ENCODE measurements at places on chromosomes 6 and 20.

DNA sequence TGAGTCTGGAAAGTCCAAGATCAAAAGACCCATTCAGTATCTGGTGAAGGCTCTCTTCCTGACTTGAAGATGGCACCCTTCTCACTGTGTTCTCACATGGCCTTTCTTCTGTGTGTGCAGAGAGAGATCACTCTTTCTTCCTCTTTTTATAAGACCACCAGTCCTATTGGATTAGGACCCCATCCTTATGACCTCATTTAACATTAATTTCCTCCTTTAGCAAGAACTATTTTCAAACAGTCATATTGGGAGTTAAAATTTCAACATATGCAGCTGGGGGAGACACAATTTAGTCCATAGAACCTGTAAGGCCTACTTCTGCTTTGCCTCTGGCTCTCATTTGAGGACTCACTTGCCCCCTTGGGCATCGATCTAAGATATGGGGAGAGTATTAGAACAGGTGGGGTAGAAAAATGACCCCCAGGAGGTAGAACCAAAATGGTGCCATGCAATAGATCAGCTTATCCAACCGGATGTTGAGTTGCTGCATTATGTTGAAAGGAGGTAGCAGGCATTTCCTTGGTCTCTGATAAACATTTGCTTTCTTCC lies 78.4 kb upstream of the ATXN1 start:
- DNase-seq, result no peak

GRCh38 chr6:11514672-11515071 lies 22.9 kb upstream of the TMEM170B start:
- no peak for DNase-seq

GRCh38 chr20:19781235-19781634 lies 23.2 kb downstream of the RIN2 start:
- DNase-seq, result no peak

DNA sequence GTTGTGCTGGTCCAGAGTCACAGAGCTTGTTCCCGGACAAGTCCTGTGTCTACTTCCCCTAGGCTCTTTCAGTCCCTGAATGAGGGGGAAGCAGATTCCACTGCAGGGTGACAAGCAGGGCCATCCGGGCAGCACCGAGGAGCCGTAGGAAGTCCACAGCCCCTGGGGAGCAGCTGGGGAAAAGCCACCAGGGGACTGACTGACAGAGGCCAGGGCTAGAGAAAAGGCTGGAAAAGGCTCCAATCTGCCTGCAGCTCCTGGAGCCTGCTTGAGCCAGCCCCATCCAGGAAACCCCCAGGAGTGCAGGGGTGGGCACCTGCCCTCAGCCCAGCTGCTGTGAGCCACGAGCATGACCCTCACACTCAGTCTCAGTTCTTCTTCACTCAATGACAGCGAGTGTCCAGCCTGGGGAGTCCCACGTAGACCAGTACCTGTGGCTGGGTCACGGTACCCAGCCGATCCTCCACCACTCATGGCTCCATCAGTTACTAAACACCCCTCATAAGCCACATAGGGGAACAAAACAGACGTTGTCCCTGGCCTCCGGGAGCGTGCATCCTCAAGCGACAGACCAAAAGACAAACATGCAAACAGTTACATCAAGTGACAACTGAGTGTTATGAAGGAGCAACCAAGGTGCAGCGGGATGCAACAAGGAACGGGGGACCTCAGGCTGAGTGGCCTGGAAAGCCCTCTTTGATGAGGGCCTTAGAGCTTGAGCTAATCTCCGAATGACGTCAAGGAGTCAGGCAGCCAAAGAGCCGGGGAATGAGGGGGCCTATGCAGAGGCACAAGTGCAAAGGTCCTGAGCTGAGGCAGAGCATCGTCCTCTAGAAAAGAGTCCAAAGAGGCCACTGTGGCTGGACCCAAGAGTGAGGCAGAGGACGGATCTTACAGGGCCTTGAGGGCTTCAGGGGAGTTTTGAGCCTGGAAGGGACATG lies 24.8 kb upstream of the VSTM2L start:
- DNase-seq, result no peak

DNA sequence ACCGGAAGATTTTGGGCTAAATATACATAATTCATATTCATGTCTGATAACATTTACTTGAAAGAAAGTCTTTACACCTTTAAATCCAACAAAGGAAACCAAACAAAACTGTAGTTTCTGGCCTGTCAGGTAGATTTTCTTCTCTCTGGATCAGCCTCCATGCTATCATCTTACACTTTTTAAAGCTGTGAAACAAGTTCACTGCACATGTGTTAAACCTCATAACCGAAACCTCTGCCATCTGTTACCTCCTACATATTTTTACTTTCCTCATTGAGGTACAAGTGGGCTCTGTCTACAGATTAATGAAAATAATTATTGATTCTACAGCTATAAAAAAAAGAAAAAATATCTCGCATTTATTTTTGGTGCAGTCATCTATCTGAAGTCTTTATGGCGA lies 149.9 kb downstream of the RALGAPA2 start:
- DNase-seq, result no peak

- DNase-seq, result no peak
Observed at GRCh38 chr6:54100411-54101006, 10.7 kb upstream of the MLIP start.

DNA sequence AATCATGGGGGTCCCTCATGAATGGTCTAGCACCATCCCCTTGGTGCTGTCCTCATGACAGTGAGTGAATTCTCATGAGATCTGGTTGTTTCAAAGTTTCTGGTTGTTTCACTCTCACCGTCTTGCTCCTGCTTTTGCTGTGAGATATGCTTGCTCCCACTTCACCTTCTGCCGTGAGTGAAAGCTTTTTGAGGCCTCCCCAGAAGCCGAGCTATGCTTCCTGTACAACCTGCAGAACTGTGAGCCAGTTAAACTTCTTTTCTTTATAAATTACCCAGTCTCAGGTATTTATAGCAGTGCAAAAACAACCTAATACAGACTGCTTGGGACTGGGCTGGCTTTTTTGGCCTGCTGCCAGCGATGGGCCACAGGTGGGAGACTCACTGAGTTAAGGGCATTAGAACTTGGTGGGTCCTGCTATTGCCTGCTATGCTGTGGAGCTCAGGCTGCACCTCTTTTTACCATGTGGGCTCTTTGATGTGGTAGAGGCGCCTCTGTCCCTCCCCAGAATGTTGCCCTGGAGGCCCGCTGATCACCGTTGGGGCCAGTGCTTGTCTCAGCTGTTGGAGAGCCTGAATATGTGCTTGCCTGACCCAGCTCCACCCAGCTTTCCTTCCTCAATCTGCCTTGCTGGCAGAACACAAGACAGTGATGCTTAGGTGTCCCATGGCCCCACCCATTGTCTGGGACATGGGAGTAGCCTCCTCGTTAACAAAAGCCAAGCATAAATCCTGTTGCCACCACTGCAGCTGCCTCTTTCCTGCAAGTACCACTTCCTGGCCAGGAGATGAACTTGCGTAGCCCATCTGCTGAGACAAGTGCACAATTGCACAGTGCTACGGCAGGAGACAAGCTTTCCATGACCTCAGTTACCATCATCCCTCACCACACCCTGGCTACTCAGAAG lies 47.1 kb downstream of the IGF2R start:
- DNase-seq, result no peak

GRCh38 chr20:38497246-38497935 lies 24.7 kb downstream of the RALGAPB start:
- no peak for DNase-seq

DNA sequence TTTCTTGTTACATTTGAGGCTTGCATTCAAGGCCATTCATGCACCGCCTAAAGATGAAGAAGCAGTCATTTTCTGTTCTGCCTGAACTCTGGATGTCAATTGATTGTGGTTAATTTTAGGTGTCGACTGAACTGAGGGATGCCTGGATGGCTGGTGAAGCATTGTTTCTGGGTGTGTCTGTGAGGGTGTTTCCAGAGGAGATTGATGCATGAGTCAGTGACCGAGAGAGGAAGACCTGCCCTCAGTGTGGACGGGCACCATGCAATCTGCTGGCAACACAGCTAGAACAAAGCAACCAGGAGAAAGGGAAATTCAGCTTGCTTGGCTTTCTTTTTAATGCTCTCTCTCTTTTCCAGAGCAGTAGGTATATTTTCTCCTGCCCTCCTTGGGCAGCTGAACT lies 164.1 kb upstream of the ECI2 start:
- DNase-seq, result no peak

GRCh38 chr6:53476964-53477363 lies 67.9 kb downstream of the GCLC start:
- DNase-seq, result no peak
